ENCODE measurements at places on chromosomes 16 and 17. TPM values are rescaled to one million over a fixed set of nuclear protein-coding genes. Genes with fewer than 3 reads are reported as not detected.

GRCh38 chr17:34219405-34219804 is 35.7 kb upstream of the CCL2 start:
- H3K27me3 ChIP-seq: peaks cover 47% of the 10 kb centered on the region
- no peak overlapping the region for H3K27ac ChIP-seq
- H3K4me1 ChIP-seq: peaks cover 12% of the 10 kb centered on the region
- DNase-seq: no peak

Gene ADORA2B
- 0.98 TPM for total RNA-seq

Gene ARHGAP27
- total RNA-seq: 1.4 TPM

DNA sequence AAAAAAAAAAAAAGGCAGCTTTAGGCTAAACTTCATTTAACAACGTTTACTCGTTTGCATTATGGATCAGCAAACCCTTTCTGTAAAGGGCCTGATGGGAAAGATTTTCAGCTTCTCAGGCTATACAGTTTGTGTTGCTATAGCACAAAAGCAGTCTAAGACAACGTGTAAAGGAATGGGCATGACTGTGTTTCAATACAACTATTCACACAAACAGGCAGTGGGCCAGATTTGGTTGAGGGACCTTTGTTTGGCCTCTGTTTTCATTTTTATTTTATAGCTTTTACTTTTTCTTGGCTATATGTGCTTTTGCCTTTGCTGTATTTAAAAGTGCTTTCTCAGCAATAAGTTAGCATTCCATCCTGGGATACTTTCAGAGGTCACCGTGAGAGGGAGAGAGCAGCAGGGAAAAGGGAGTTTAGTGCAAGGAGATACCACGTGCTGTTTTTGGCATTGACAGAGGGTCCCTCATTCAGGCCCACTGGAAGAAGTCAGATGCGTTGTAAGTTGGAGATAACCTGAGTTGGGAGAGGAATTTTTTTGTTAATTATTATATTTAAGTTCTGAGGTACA is 335.6 kb downstream of the UTP18 start:
- H3K4me1 ChIP-seq: peaks cover 4% of the 10 kb centered on the region
- H3K27ac ChIP-seq: no peak overlapping the region
- no peaks in the 10 kb centered on the region for H3K36me3 ChIP-seq

Gene DCUN1D3
- 13.5 TPM for total RNA-seq

DNA sequence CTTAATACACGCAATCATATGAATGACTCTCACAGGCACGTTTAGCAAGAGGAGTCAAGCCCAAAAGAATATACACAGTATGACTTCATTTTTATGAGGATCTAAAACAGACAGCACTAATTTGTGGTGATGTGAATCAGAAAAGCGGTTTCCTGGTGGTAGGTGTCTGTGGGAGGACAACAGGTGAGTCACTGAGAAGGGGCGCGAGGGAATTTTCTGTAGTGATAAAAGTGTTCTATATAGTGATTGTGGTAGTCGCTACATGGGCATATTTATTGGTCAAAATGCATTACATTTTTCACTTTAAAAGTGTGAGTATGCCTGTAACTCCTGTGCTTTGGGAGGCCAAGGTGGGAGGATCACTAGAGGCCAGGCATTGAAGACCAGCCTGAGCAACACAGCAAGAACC is 7.6 kb upstream of the TNRC6A start:
- H3K36me3 ChIP-seq: no peaks in the 10 kb centered on the region
- no peaks in the 10 kb centered on the region for H3K27me3 ChIP-seq
- no peak overlapping the region for H3K27ac ChIP-seq

Gene PHOSPHO1
- total RNA-seq: not detected

DNA sequence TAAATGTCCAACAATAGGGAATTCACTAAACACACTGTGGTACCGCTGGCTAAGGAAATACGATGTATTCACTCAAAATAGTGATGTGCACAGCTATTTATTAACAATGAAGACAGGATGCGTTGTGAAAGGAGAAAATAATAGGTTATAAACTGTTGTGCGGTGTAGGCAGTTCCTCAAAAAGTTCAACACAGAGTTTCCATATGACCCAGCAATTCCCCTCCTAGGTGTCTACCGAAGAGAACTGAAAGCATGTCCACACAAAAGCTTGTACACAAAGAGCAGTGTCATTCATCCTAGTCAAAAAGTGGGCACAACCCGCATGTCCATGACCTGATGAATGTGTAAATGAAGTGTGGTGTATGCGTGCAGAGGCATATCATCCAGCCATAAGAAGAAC is 1.2 kb upstream of the CES1 start:
- DNase-seq: no peak
- H3K4me1 ChIP-seq: peaks cover 4% of the 10 kb centered on the region
- no peak overlapping the region for H3K4me3 ChIP-seq
- H3K36me3 ChIP-seq: no peaks in the 10 kb centered on the region
- no peak overlapping the region for H3K27ac ChIP-seq
- H3K27me3 ChIP-seq: peaks cover 6% of the 10 kb centered on the region

DNA sequence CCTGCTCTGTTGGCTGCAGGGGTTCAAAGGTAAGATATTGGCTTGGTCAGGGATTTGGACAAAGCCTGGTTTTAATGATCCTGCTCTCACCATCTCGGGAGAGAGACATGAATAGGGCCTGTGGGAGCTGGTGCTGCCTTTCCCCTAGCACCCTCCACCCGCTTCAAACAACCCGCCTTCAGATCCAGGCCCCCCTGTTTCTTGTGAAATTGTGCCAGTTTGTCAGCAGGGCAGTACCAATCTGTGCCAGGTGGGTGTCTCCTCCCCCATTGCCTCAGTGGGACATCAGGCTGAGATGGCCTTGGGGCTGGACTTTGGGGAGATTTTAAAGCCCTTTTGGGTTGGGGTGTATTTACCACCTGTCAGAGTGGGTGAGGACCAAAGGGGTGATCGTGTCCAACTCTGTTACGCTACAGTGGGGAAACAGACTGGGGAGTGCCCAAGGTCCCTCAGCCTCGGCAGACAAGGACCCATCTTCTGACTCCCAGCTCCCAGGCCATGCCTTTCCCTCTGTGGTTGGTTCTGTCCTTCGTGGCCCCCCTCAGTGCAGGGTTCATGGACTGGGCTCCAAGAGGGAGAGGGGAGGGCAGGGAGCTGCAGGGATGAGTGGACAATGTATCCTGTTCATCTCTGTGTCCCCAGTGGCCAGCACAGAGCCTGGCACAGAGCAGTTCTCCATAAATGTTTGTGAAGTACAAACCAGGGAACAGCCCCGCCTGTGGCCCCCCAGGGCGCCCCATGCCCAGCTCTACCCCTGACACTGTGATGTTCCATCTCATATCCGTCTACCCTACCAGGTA is 3.3 kb downstream of the ARHGAP23 start:
- H3K4me1 ChIP-seq: peaks cover 59% of the 10 kb centered on the region
- no peak overlapping the region for H3K27ac ChIP-seq
- H3K36me3 ChIP-seq: no peaks in the 10 kb centered on the region
- peak overlapping the region; percentile 82 for H3K4me3 ChIP-seq
- peaks cover 27% of the 10 kb centered on the region for H3K27me3 ChIP-seq

- H3K27me3 ChIP-seq: no peaks in the 10 kb centered on the region
- no peak overlapping the region for H3K27ac ChIP-seq
- H3K4me1 ChIP-seq: no peaks in the 10 kb centered on the region
- DNase-seq: no peak
- no peak overlapping the region for H3K4me3 ChIP-seq
These were observed 96.9 kb upstream of the CREBBP start for GRCh38 chr16:3977376-3977775.

DNA sequence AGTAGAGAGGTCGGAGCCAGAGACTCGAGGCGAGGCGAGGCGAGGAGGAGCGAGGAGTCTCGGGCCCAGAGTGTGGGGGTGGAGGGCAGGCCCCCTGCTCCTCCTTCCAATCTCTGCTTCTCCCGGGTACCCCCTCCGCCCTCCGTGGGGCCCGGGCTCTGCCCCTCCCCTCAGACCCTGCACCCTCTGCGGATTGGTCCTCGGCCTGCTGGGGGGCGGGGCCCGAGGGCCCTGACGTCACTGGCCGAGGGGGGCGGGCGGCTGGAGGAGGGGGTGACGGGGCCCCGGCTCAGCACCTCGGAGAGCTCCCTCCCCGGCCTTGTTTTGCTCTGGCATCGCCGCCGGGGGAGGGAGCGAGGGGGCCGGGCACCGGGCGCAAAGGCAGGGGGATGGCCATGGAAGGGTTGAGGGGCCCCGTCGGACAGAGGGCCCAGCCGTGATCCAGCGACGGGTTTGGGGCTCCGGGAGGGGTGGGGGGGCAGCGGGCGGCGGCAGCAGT is at the start of gene RUNDC3A:
Gene RUNDC3A, plus strand, starts transcription at position 282 of the 499 bp plus-strand sequence. CDS start 232 bp downstream, outside the sequence.
- H3K27ac ChIP-seq: no peak within 1 kb of the TSS
- H3K27me3 ChIP-seq: peaks cover 53% of the 10 kb centered on the region
- peak; percentile 95 for DNase-seq
- peaks cover 18% of the 10 kb centered on the region for H3K4me1 ChIP-seq
- peak within 1 kb of the TSS; percentile 85 for H3K4me3 ChIP-seq
- no peaks in the 10 kb centered on the region for H3K36me3 ChIP-seq
